Breast epithelium (tissue), 4 donors: ENCODE measurements at places on chromosomes 13 and 19.

DNA sequence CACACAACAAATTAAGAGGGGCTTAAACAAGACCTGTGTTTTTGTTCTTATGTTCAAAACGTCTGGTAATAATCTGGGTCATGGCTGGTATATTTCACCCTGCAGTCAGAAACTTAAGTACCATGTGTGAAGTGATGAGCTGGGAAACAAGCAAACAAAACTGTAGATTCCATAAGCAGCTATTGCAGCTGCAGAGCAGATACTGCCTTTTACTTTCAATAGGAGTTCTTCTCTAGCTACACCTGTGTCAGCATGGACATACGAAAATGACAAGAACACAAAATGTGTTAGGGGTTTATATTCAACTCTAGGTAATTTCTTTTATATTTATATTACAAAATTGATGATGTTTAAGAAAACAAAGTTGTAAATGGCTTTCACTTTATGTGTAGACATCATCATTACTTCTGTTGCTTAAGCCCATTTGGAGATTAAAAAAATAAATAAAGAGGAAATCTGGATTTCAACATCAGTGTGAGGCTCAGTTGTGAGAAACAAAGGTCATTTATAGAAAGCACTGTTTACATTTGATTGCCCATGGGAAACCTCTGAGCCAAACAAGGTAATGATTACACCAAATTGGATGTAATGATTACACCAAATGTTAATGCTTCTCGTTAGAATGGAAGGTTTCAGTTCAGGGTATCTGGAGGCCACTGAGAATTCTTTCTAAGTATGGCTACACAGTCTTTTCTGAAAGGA, 451.0 kb upstream of the SLC10A2 start:
- H3K27me3 ChIP-seq = no peaks in the 10 kb centered on the region
- DNase-seq = no peak

DNA sequence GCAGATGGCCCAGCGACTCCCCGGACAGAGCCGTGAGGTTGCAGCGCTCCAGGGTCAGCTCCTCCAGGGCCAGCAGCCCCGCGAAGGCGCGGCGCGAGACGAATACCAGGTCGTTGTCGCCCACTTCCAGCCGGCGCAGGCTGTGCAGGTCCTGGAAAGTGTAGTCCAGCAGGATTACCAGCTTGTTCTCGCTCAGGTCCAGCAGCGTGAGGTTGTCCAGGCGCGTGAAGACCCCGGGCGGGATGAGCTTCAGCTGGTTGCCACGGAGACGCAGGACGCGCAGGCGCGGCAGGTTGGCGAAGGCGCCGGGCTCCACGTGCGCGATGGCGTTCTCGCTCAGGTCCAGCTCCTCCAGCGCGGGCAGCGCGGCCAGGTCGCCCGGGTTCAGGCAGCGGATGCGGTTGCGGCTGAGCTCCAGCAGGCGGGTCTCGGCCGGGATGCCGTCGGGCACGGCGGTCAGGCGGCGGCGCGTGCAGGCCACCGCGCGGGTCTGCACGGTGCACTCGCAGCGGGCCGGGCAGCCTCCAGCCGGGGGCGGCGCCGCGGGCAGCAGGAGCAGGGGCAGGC, 9.3 kb upstream of the PEAK3 start:
- peaks cover 43% of the 10 kb centered on the region for H3K27me3 ChIP-seq
- H3K4me3 ChIP-seq = peak overlapping the region; percentile 32
- H3K4me1 ChIP-seq = peaks cover 12% of the 10 kb centered on the region
- no peak for DNase-seq
- H3K36me3 ChIP-seq = no peaks in the 10 kb centered on the region

GRCh38 chr19:8084152-8084551, 31.6 kb downstream of the CCL25 start:
- H3K4me1 ChIP-seq = no peaks in the 10 kb centered on the region
- DNase-seq = no peak
- no peaks in the 10 kb centered on the region for H3K27me3 ChIP-seq
- no peak overlapping the region for H3K4me3 ChIP-seq
- no peaks in the 10 kb centered on the region for H3K36me3 ChIP-seq

DNA sequence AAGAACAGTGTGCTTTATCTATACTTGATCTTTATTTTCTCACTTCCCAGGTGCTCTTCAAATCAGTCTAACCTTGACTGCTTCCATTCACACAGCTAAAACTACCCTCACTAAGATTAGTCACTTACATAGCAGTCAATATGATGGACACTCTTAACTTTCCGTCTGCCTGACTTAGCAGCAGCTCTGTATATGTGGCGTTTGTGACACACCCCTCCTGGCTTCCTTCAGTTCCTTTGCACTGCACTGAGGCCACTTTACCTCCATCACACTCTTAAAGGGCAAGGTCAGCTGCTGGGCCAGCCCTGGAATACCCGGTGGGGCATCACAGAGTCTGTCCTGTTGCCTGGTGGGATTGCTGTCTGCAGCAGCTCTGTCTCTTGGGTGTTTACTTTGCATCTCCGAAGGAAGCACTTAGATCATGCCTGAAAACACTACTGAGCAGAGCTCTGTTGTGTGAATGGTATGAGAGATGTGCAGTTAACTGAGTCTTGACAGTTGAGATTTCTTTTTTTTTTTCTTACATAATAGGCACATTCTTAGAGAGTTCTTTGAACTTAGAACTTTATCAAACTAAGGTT, 35.6 kb upstream of the IL17D start:
- H3K4me1 ChIP-seq = no peaks in the 10 kb centered on the region
- no peak overlapping the region for H3K4me3 ChIP-seq
- no peak for DNase-seq
- H3K27ac ChIP-seq = no peak overlapping the region
- no peaks in the 10 kb centered on the region for H3K27me3 ChIP-seq
- peaks cover 17% of the 10 kb centered on the region for H3K36me3 ChIP-seq

DNA sequence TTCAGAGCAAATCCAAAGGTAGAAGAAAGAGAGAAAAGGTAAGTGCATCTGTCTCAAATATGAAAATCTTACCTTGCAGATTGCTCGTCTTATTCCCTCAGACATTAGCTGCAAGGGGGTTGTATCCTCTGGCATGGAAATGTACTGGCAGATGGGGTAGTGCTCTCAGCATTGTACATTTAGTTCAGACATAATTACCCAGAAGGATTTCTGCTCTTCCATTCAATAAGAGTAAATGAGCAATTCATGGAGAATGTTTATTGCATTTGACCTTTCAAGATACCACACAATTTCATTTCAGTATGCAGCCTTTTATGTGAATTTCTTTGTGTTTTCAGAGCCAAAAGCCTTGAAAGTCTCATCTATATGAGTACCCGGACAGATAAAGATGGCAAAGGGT, 63.8 kb downstream of the SCEL start:
- H3K4me1 ChIP-seq = no peaks in the 10 kb centered on the region
- no peak overlapping the region for H3K27ac ChIP-seq
- no peak for DNase-seq
- no peaks in the 10 kb centered on the region for H3K36me3 ChIP-seq

DNA sequence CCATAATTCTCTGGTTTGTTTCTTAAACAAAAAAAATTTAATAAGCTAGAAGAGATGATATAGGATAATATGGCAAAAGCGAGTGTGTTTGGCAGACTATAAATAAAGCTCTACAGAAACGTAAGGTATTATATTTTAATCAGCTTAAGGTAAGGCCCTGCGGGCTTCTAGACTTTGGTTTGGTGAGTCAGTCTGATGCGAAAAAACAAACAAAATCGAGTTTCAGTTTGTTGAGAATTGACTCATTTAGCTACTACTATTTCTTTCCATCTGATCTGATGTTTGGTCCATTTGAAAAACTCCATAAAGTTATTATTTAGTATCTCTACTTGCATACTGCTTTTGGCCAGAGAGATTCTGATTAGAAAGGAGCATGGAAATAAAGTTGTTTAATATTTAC, 138.0 kb downstream of the MIPEP start:
- H3K36me3 ChIP-seq = no peaks in the 10 kb centered on the region
- DNase-seq = no peak
- H3K4me3 ChIP-seq = no peak overlapping the region
- H3K4me1 ChIP-seq = no peaks in the 10 kb centered on the region
- no peaks in the 10 kb centered on the region for H3K27me3 ChIP-seq
- no peak overlapping the region for H3K27ac ChIP-seq

GRCh38 chr19:57708641-57709361, at the start of gene ZNF154:
Gene ZNF154, minus strand, starts transcription at chr19:57709204. Its CDS starts 233 bp downstream, at chr19:57708971.
- peak within 1 kb of the TSS; percentile 88 for H3K27ac ChIP-seq
- no peaks in the 10 kb centered on the region for H3K4me1 ChIP-seq
- peak; percentile 26 for DNase-seq
- H3K27me3 ChIP-seq = no peaks in the 10 kb centered on the region
- peaks cover 1% of the 10 kb centered on the region for H3K36me3 ChIP-seq

DNA sequence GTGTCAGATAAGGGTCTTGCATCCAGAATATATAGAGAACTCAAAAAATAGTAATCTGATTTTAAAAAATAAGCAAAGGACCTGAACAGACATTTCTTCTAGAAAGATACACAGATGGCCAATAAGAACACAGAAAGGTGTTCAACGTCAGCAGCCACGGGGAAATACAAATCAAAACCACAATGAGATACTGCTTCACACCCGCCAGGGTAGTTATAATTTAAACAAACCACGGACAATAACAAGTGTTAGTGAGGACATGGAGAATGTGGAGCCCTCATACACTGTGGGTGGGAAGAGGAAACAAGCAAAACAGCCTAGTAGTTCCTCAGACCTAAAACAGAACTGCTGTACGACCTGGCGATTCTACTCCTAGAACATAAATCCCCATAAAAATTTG, 26.7 kb upstream of the NAPA start:
- no peak for DNase-seq
- H3K4me3 ChIP-seq = no peak overlapping the region
- H3K27me3 ChIP-seq = peaks cover 11% of the 10 kb centered on the region
- H3K27ac ChIP-seq = no peak overlapping the region

DNA sequence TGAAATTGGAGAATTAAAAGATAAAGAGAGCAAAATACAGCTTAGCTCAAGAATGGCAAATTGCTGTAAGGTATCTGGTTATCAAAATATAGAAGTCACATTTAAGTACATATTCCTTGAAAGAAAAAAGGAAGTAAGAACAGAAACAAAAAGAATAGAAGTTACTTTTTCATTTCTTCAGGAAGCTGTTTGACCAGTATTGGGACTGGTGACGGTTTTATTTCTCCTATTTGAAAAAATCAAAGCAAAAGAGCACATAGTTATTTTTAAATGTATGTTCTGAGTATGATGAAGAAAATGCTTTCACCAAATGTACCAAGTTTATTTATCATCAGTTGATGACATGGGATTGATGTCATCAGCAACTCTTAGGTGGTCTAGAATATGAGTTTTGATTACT, 83.1 kb upstream of the OXGR1 start:
- DNase-seq = no peak
- no peaks in the 10 kb centered on the region for H3K36me3 ChIP-seq

DNA sequence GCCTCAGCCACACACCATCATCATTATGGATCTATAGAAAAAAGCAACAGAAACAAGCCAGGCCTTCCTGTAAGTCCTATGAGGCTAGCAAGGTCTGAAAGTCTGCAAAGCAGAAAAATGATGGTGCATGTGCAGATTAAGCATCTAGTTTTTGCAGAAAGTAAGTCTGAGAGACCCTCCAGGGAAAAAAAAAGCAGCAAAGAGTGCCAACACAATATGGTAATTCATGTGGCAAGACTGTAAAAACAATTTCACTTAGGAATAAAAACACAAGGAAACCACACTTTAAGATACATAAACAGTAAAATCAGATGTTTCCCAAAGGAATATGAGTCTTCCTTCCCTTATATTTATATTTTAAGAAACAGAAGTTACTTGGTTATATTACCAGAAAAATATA, 112.3 kb upstream of the FBXL3 start:
- H3K27me3 ChIP-seq = no peaks in the 10 kb centered on the region
- H3K4me3 ChIP-seq = no peak overlapping the region
- no peak for DNase-seq
- H3K4me1 ChIP-seq = no peaks in the 10 kb centered on the region

- no peaks in the 10 kb centered on the region for H3K27me3 ChIP-seq
- no peak overlapping the region for H3K4me3 ChIP-seq
- H3K4me1 ChIP-seq = no peaks in the 10 kb centered on the region
Observed at GRCh38 chr13:38308736-38309135, 40.9 kb upstream of the UFM1 start.

DNA sequence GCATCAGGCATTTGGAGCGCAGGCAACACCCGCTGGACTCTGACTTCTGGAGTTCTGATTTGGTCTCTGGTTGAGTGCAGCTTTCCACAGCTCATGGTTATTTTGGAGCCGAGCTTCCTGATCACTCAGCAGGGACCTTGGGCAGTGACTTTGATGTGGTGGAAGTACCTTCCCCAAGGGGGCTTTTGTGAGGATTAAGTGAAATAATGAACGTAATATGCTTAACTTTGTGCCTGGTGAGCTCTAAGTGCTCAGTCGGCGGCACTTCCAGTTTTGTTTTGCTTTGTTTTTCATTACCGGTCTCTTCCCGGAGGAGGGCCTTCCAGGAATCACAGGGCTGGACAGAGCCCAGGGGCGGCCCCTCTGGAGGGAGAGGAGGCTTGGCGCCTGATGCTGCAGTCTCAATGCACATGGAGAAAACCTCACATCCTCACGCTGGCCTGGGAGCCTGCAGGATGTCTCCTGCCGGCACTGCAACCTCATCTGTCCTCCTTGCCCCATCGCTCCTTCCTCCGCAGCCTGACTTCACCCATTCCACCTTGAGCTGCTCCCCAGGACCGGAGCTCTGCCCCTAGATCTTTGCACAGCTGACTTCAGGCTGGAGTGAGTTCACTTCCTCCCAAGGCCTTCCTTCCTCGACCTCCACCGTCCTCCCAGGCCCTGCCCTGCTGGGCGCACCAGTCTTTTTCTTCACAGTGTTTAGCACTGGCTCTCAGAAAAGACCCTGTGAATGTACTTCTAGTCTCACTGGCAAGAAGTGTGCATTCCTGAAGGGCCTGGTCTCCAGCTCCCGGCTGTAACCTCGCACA, 1.5 kb downstream of the PLEKHF1 start:
- DNase-seq = peak; percentile 67
- peak overlapping the region; percentile 98 for H3K27ac ChIP-seq
- H3K36me3 ChIP-seq = no peaks in the 10 kb centered on the region
- peak overlapping the region; percentile 98 for H3K4me3 ChIP-seq
- no peaks in the 10 kb centered on the region for H3K27me3 ChIP-seq
- H3K4me1 ChIP-seq = peaks cover 48% of the 10 kb centered on the region

DNA sequence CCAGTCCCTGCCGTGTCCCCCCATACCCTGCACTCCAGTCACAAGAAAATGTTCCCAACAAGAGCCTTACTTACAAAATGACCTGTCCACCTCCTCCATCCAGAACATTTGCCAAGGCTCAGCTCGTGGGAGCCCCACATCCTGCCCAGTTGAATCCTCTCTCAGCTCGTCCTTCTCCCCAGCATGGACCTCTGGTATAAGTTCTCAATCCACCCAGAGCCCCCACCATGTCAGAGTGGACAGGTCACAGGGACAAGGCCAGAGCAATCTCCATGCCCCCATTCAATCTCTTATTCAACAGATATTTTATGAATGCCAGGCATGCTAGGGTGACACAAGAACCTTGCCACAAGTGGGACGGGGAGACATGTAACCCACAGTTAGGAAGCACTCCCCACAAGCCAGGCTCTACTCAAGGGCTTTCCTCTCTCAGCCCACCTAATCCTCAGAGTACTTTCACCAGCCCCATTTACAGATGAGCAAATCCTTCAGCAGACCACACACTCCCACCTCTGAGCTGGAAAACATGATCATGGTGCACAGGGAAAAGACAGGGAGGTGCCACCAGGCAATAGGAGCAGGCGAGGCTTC, 15.1 kb downstream of the DEDD2 start:
- H3K4me3 ChIP-seq = no peak overlapping the region
- no peak overlapping the region for H3K27ac ChIP-seq
- H3K4me1 ChIP-seq = no peaks in the 10 kb centered on the region

GRCh38 chr19:22735911-22736645, 47.9 kb downstream of the ZNF99 start:
- H3K27me3 ChIP-seq = no peaks in the 10 kb centered on the region
- no peaks in the 10 kb centered on the region for H3K36me3 ChIP-seq
- H3K4me3 ChIP-seq = no peak overlapping the region
- DNase-seq = no peak
- no peak overlapping the region for H3K27ac ChIP-seq
